ENCODE measurements at places on chromosomes 7 and 10.

GRCh38 chr7:128934361-128935341, 3.1 kb upstream of the IRF5 start:
- DNase-seq = no peak

DNA sequence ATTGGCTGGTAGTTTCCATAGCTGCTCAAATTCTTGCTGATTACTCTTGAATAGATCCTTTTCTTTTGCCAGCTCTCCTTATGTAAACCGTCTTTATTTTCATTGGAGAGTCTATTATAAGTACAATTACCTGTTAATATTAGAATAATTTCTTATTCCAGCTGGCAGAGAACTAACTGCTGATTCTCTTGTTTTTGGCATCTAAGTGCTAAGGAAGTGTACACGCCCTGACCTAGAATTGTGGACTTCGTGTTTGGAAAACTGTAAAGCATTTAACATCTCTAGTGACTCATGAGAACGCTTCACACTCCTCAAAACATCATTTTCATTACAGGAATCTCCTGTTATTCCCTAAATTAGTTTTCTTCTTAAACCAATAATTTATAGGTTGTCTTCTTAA, 39.9 kb upstream of the FAM171A1 start:
- DNase-seq = no peak

GRCh38 chr7:6385110-6385781, 62.5 kb downstream of the DAGLB start:
- DNase-seq = peak; percentile 97

DNA sequence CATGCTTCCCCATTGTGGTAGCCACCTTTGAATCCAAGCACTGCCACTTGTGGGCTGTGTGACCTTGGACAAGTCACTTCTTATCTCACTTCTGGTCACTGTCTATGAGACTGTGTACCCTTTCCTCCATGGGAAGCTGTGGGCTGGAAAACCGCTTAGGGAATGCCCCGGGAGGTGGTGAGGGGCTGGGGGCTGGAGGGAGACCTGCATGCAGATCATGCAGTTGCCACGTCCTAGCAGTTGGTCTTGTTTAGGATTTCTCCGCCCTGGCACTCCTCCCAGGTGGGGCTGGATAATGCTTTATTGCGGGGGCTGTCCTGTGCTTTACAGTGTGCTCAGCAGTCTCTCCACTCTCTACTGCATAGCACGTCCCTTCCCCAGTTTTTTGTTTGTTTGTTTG, 62.9 kb upstream of the OPN4 start:
- DNase-seq = no peak

DNA sequence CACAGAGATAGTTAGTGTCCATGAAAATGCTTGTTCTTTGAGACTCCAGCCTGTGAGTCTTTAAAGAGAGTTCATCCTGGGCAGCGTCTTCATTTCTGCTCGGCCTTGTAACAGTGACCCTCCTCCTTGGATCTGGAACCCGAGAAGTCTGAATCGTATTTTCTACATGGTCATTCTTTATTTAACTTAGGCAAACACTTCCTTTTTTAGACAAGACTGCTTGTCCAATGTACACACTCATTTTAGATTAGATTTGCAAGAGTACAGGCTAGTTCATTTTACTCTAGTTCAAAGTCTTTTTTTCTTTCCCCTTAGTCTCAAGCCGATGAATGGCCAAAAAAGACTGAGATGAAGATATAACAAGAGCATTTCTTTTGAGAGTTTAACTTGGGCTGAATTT, 133.5 kb downstream of the CHN2 start:
- no peak for DNase-seq

DNA sequence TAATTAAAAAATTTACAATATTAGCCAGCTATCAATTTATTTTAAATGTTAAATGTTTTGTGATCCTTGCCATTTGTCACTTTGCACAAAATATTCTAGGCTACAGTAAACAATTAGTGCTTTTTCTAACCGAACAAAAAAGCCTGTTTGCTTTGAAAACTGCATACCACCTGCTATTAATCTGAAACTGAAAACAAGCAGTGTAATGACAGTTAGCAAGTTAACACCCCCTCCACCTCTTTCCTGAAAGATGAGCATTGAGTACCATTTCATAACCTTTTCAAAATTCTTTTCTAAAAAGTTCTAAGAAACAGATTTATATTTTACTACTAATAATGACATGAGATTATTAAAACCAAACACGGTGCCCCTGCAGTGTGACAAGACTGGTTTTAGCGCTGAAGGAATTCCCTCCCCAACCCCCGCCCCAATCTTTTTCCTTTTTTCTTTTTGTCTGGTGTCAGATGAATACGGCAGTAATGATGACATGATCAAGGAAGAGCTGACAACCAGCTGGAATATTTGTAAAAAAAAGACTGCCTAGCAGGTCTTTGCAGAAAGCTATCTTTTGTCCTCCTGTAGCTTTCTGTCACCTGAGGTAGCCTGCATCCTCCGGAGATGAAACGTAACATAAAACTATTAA, 175.6 kb downstream of the CHCHD3 start:
- no peak for DNase-seq

- DNase-seq = peak; percentile 23
These were observed 384.2 kb upstream of the LRGUK start for GRCh38 chr7:133742709-133743538.

DNA sequence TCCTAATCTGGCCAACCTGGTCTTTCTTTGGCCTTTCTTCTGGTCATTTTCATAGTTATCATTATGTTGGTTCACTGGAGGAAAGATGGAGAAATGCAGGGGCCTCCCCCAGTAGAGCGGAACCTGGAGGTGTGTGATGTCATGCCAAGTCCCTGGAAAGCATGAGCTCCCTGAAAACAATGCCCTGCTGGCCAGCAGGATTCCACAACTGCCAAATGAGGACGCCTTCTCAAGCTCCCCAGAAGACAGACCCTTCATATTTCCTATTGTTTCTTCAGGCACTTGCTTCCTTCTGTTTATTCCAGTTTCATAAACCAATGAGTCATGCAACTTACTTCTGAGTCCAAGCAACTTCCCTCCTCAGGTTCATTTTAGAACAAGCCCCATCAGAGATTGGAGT, 339.0 kb downstream of the GATA3 start:
- DNase-seq = peak; percentile 37

DNA sequence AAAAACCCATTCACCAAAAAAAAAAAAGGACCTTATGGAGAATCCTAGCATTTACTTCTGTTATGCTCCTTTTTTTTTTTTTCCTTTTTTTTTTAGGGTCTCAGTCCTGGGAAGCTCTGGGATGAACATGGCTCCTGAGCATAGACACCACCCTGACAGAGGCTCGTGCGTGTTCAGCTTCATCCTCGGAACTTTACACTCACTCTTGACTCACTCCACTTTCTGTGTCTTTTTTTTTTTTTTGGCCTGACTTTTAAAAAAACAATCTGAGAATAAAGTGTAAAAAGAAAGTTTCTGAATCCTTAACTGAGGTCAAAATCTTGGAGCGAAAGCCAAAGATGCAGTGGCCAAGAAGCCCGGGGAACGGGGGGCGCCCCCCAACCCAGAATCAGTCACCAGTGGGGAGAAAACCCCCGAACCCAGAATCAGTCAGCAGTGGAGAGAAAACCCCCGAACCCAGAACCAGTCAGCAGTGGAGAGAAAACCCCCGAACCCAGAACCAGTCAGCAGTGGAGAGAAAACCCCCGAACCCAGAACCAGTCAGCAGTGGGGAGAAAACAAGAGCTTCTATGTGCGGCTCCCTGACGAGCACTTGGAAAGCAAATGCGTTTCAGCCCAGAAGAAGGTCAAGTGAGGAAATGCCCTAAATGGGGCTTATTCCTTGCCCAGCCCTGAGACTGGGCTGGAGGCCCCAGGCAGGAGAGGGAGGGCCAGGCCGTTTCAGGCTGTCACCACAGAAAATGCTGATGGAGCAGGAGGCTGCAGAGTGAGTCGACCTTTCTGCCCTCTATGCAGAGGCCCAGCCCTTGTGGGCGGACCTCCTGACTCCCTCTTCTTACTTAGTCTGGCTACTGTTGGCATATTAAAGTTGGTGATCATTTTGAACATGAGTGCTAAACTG, 19.0 kb upstream of the PFKP start:
- DNase-seq = no peak

DNA sequence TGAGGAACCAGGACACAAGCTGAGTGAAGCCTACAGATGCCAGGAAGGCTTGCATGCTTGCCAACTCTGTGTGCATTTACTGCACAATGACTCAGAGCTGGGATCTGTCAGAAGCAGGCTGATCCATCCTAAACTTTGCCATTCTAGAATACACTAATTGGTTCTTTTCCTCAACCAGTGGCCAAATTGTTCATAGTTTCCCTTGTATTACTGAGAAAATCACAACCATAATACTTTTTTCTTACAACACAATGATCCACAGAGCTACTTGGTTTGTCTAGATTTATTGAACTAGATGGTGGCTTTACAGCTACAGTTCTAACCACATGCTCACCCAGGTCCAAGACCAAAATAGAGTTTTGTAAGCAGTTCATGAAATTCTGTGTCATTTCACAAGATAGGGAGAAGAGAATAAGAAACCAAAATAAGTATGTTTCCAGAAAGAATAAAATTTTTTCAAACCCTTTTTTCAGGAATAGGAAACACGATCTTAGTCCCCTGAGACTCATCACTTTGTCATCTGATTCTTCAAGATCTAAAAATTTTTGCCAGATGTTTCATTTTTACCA, 21.0 kb upstream of the LRRC17 start:
- DNase-seq = peak; percentile 74

- peak; percentile 35 for DNase-seq
These were observed 18.7 kb upstream of the PRKAG2 start for GRCh38 chr7:151895631-151896031.

GRCh38 chr7:72038022-72038732, 374.0 kb downstream of the CALN1 start:
- no peak for DNase-seq

DNA sequence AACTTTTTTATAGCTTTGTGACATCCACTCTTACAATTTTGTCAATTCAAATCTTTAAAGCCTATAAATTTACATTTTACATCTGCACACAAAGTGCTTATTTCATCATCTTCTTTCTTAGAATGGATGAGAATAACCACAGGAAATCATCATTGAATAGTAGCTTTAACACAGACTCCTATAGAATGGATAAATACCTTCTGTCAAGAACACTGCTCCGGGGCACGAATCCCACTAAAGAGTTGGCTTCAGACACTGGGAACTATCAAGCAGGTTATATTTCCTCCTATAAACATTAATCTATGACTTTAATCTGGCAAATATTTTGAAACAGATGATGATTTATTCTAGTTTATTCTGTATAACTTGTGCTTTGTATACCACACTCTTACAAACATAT, 269.7 kb upstream of the TPK1 start:
- no peak for DNase-seq

DNA sequence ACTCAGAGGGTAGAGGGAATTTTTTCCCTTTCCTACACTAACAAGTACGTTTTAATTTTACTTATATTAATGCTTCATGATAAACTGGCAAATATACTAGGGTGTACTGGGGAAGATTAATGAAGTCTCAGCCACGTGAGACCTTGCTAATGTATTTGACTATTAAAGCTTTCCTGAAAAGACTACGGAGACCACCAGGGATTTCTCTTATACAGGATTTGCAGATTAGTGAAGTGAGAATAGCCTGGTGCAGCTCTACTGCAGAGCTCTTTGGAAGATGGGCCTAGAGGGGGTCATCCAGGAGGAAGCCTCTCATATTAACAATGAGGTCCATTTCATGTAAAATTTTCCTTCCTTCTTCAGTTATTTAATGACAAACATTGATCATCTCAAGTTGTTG, 379.0 kb downstream of the SORCS1 start:
- no peak for DNase-seq

DNA sequence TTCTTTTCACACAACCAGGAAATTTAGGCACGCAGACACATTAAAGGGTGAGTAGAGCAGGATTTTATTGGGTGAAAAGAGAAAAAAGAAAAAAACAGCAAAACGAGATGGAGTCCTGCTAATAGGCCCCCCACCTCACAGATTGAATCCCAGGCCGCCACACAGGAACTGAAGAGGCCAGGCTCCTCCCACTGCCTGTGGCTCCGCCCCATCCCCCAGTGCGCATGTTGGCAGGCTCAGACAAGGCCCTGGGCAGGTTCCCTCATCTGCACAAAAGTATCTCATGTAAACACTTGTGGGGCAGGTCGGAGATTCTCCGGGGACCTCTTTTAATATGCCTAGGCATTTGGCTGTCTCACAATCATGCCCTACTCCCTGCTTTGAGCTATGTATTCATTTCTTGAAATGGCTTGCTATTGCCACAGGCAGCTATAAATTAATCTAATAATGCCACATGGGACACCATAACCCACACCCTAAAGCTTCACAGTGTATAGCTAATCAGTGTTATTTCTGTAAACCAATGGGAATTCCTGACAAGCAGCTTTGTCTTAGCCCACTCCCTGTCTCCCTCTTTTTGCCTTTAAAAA, 76.2 kb upstream of the KIF5B start:
- DNase-seq = no peak

GRCh38 chr10:94239696-94240095, 123.0 kb downstream of the NOC3L start:
- DNase-seq = no peak

All from foreskin keratinocyte (primary cell).